Activated CD8-positive, alpha-beta memory T cell treated with anti-CD3 and anti-CD28 coated beads for 48 hours (primary cell): ENCODE measurements at places on chromosomes 4 and X.

DNA sequence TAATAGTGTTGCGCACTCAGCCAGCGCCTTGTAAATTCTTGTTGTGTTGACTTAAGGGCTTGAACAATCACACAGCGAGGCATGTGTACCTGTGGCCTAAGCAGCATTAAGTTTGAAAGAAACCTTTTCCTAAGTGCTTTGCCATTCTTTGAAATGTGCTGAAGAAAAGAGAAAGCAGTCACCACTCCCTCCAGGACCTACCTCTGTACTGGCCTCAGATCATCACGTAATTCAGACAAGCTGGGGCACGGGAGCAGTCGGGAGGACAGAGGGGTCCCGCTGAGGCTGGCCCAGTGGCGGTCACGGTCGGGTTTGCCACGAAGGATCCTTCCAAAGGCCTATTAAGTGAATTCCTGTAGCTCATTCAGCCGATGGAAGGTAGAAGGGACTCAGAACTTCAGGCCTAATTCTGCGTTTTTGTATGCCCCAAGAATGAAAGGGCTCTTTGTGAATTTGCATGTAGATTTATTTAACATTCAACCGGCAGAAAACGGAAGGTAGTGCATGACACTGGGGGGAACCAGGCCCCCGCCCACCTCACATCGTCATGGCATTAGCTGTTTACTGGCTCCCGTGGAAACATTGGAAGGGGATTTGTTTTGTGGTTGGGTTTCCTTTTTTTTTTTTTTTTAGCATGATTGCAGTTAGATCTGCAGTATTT is 106.3 kb downstream of the TRAPPC11 start:
- DNase-seq = no peak

DNA sequence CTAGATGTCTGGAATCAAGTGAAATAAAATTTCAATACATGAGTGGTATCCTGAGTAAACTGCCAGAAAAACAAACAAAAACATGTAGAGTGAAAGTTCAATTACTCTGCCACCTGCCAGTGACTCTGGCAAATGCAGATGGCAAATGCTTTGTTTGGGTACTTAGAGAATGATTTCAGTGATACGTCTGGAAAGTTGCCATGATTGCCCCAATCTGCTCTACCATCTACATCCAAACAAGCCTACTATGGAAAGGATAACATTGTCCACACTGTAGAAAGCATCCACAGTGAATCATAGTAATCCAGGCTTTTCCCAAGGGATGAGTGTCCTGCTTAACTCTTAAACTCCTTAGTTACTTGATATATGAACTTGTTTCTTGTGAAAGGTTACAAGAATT is 3.4 kb downstream of the SPATA4 start:
- DNase-seq = no peak

DNA sequence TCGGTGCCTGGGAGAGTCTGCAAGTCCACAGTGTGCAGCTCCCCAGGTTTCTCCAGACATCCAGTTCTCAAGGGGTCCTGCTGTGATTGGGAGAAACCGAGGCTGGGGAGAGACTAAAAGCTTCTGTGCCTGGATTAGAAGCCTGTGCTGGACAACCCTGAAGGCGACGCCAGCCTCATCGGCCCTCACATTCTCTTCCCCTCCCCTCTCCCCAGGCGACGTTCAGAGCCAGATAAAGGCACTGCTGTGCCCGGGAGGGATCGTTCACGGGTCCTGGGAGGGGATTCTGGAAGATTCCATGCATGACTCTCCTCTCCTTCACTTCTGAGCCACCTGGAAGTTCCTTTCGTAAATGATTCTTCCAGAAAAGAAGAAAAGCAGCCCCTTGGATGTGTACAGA is 114.6 kb downstream of the SORCS2 start:
- DNase-seq = no peak

GRCh38 chr4:176308441-176308840 is 11.3 kb upstream of the SPCS3 start:
- DNase-seq = no peak

DNA sequence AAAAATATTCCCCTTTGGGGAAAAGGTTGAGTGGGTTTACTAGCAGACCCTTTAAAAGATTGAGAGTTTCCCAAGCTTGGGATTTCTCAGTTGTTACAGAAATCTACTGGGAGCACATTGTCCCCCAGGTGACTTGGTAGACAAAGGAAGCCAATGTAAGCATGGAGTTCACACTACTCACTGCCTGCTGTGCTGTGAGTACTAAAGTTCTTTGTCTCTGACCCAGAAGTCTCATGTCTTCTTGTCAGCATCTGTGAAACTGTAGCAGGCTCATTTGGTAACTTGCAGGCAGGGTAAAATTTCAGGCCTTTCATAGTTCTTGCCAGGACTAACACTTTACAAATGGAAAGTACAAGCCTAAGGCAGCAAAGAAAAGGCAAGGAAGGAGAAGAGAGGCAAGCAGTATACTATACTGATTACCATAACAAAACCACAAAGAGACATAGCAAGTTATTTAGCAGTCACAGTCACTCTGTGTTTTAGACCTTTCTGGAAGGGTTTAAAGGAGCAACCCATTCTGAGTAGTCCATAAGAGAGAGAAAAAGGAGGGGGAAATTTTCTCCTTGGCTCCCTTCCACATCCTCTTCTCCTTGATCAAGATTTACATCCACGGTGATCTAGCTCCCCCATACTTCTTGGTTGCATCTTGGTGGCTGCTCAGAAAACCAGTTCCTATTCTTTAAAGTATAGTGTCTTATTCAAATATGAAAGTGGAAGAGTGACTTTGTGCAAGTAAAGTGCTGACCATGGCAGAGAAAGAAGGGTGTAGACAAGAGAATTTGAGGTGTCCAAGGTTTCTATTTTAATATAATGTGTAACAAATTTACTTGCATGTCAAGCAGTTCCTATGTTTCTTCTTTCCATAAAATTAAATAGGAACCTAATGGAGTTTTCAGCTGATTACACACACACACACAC is 160.0 kb upstream of the PDE5A start:
- no peak for DNase-seq

DNA sequence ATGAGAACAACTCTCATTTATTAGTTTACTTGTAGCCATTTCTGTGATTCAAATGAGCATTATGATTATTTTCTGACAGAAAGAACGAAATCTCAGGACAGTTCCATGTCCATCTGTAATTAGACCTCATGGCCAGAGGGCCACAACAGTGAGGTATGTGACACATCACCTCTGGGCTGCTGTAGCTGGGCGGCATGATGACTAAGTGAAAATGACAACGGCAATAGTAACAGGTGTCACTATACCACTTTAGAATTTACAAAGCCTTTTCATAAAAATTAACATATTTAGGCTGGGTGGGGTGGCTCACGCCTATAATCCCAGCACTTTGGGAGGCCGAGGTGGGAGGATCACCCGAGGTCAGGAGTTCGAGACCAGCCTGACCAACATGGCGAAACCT is 252.6 kb downstream of the CBR4 start:
- DNase-seq = no peak

GRCh38 chr4:145044341-145044740 is 53.7 kb downstream of the ANAPC10 start:
- DNase-seq = no peak

GRCh38 chr4:7890635-7891393 is 48.8 kb downstream of the AFAP1 start:
- DNase-seq = no peak

GRCh38 chr4:72909461-72909860 is 160.1 kb downstream of the COX18 start:
- no peak for DNase-seq

- peak; percentile 3 for DNase-seq
Measured at GRCh38 chr4:22237155-22237751, 278.6 kb downstream of the ADGRA3 start.

DNA sequence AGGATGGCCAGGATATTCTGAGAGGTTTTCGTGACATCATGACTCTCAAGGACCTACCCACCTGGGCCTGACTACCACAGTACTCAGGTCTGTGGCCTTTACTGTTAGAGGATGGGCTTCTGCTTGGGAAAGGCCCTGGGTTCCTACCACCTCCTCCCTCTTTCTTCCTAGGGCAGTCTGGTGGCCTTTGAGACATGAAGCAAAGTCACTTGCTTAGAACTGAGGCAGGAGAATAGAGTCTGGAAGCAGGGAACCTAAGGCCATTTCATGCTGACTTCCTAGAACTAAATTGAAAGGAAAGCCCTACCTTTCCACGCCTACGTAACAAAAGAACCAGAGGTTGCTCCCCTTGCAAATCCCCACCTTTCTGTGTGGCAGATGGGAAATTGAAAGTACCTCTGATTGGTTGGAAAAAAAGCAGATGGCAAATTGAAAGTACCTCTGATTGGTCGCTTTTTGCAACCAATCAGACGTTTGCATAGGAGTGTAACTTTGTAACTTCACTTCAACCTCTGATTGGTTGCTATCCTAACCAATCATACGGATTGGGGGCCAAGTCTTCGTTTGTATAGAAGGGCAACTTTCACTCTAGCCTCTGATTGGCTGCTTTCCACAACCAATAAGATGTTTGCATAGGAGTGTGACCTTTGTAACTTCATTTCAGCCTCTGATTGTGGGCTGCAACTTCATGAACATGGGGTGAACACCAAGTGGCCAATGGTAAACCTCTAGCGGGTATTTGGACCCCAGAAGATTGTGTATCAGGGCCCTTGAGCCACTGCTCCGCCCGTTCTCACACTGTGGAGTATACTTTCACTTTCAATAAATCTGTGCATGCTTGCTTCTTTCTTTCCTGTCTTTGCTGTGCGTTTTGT is 9.9 kb upstream of the AKAP14 start:
- no peak for DNase-seq

GRCh38 chrX:31251336-31251735 is 179.5 kb upstream of the FTHL17 start:
- no peak for DNase-seq

- no peak for DNase-seq
Measured at GRCh38 chr4:58113126-58113525, 1002.9 kb upstream of the IGFBP7 start.

- no peak for DNase-seq
Measured at GRCh38 chr4:15665753-15666365, 10.7 kb upstream of the FBXL5 start.
